A172 (cell line): ENCODE measurements at places on chromosomes 5 and 9. TPM values are rescaled to one million over a fixed set of nuclear protein-coding genes. Genes with fewer than 3 reads are reported as not detected.

BSPRY gene
- not detected in 2 replicates for total RNA-seq

PCDHGA3 gene
- total RNA-seq, result 0.14 TPM in 1 of 2 replicates, not detected in the other

TSSK1B gene
- total RNA-seq, result not detected in 2 replicates

PLAC8L1 gene
- not detected in 2 replicates for total RNA-seq

BAAT gene
- total RNA-seq, result not detected in 2 replicates

F2R gene
- total RNA-seq, result 30.5 and 44.6 TPM in 2 replicates

LAMC3 gene
- 1.0 and 1.4 TPM in 2 replicates for total RNA-seq
